Aortic smooth muscle cell (primary cell): ENCODE measurements at places on chromosomes 1 and 21. TPM values are rescaled to one million over a fixed set of nuclear protein-coding genes. Genes with fewer than 3 reads are reported as not detected.

Gene CASQ2
- total RNA-seq, result not detected in 2 replicates

Gene SPRR5
- total RNA-seq, result not detected in 2 replicates

Gene HJV
- 0.06 TPM in 1 of 2 replicates, not detected in the other for total RNA-seq

Gene ERI3
- 34.8 and 39.0 TPM in 2 replicates for total RNA-seq

Gene GNG4
- total RNA-seq, result not detected in 2 replicates

Gene CASQ1
- total RNA-seq, result 0.26 and 0.50 TPM in 2 replicates

Gene S100A2
- 2.4 and 4.0 TPM in 2 replicates for total RNA-seq
